ENCODE measurements at places on chromosomes 11 and 22. TPM values are rescaled to one million over a fixed set of nuclear protein-coding genes. Genes with fewer than 3 reads are reported as not detected.

- no peak for DNase-seq
Observed at GRCh38 chr11:35250621-35251020, 111.7 kb downstream of the CD44 start.

DNA sequence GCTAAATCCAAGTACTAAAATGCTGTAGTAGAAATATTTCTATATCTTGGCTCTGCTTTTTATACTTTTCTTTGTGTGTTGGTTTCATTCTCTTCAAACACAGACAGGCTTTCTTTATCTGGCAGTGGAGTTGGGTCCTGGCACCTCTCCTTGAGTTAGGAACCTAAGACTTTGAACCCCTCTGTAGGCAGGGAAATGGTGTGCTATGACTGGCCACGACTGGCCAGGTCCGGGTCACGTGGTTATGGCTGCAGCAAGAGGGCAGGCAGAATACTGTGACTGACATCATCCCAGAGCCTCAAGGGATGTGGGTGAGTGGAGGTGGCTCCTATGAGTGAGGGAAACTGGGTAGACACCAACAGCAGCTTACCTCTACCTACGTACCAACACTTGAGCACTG is 42.0 kb downstream of the APIP start:
- DNase-seq, result peak; percentile 14

- DNase-seq, result peak; percentile 84
Observed at GRCh38 chr22:43385770-43386641, 25.8 kb upstream of the MPPED1 start.

DNA sequence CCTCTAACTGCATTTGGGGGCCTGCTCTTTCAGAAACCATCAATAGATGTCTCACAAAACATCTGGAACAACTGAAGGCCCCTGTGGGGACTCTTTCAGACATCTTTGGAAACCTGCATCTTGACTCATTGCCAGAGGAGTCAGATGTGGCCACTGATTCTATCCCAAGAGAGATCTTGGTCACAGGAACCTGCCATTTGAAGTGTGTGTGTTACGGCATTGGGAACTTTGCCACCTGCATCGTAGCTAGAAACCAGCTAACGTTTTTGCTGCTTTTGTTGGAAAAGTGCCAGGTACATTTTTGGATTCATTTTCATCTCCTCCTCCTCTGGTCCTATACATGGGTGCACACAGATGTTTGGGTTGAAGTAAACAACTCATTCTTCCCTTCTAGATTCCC is 4.3 kb downstream of the SRRD start:
- no peak for DNase-seq

KDM4D gene
- 0.49 TPM for polyA plus RNA-seq

- DNase-seq, result no peak
Observed at GRCh38 chr11:12213883-12214282, 103.5 kb downstream of the MICAL2 start.

DNA sequence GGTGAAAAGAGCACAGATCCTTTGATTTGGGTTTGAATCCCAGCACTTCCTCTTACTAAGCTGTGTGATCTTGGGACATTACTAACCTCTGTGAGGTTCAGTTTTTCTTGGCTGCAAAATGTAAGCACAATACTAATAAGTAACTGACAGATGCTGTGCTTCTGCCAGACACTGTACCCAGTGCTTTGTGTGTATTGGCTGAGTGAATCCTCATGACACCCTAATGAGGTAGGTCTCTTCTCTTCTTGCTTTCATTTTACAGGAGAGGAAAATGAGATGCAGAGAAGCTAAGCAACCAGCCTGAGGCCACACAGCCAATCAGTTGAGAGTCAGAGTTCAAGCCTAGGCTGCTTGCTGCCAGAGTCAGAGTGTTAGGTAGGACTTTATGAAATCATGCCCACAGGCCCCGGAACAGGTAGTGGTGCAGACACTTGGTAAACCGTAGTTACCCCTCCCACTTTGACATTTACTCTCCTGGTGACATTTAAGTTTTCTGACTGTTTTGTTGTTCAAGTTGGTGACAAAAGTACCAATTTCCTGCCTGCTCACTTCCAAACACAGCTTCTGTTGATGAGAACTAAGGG is 21.2 kb downstream of the PTPRJ start:
- peak; percentile 73 for DNase-seq

GDPD4 gene
- not detected for polyA plus RNA-seq

DNA sequence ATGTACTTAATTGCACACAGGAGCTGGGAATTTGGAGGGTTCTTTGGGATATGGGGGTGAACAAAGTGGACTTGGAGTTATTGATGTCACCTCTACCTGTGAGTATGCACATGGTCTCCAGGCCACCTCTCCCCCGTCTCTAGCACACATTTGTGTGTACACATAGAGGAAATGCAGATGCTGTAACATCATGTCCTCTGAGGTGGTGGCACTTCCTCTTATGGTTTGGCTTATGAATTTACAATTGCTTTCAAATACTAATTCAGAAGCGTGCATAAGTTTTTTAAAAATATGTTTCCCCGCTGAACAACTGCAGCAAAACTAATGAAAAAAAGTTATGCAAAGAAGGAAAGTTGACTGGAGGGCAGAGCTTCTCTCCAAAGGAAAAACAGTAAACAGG is 152.0 kb upstream of the TENM4 start:
- no peak for DNase-seq

ARAP1 gene
- 58.4 TPM for polyA plus RNA-seq

CTSW gene
- polyA plus RNA-seq, result 3.5 TPM

MN1 gene
- 0.81 TPM for polyA plus RNA-seq

- no peak for DNase-seq
Observed at GRCh38 chr22:26889802-26890201, 232.4 kb downstream of the MIAT start.

- DNase-seq, result no peak
Observed at GRCh38 chr11:23509023-23509422, 648.7 kb upstream of the CCDC179 start.

DNA sequence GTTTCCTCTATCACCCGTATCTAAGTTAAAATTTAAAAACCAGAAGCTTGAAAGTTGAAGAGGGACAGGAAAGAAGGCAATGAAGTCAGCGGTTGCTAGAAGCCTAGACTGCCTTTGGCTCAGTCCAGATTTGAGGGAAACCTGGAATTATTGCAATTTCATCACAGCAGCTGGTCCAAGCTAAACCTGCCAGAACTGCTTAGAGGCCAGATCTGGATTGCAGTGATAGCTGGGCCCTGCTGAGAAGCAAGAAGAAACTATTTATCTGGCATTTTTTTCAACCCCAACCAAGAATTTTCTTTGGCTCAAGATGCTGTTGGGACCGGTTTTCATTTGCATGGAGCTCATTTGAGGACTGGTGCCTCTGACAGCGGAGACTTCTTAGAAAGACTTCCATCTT is 121.5 kb upstream of the TEAD1 start:
- DNase-seq, result no peak

GRCh38 chr11:118740892-118741291 is 50.1 kb downstream of the DDX6 start:
- no peak for DNase-seq

DNA sequence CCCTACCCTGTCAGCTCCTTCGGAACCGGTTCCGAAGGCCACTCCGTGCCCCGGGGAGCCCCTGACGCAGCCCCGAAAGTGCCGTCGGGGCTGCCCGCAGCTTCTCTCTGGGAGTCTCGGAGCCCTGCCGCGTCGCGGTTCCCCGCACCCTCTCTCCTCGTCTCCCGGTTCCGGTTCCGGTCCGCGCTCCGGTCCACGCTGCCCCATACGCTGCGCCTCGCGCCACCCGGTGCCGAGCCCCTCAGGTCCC is 618 bp downstream of the MTA2 start:
- peak; percentile 42 for DNase-seq

DNA sequence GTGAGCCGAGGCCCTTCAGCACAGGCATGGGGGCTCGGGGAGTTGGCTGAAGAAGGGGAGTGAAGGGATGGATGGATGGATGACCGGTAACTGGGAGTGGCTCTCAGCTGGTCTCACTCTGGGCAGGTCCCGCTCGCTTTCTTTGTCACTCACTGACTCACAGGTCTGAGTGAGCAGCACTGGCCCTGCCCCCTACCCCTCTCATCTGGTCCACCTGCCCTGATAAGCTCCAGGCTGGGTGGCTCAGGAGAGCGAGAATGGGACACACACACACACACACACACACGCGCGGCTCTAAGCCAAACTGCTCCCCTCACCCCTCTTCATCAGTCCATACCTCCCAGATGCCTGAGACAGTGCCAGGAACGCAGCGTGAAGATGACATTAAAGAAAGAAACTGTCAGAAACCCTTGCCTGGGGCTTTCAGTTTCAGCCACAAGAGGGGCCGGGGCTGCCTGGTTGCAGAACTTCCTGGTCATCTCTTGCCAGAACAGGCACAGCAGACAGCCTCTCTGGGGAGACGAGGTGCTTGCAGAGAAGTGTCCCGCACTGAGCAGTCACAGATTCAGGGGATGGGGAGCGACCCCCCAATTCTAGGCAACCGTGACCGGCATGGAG is 16.5 kb upstream of the SHISAL1 start:
- DNase-seq, result no peak

GRCh38 chr11:108616549-108616948 is 23.0 kb upstream of the EXPH5 start:
- DNase-seq, result no peak

GRCh38 chr11:72069200-72069599 is 11.1 kb downstream of the NUMA1 start:
- DNase-seq, result no peak

- DNase-seq, result no peak
Observed at GRCh38 chr11:73907191-73907590, 30.4 kb downstream of the PAAF1 start.

DNA sequence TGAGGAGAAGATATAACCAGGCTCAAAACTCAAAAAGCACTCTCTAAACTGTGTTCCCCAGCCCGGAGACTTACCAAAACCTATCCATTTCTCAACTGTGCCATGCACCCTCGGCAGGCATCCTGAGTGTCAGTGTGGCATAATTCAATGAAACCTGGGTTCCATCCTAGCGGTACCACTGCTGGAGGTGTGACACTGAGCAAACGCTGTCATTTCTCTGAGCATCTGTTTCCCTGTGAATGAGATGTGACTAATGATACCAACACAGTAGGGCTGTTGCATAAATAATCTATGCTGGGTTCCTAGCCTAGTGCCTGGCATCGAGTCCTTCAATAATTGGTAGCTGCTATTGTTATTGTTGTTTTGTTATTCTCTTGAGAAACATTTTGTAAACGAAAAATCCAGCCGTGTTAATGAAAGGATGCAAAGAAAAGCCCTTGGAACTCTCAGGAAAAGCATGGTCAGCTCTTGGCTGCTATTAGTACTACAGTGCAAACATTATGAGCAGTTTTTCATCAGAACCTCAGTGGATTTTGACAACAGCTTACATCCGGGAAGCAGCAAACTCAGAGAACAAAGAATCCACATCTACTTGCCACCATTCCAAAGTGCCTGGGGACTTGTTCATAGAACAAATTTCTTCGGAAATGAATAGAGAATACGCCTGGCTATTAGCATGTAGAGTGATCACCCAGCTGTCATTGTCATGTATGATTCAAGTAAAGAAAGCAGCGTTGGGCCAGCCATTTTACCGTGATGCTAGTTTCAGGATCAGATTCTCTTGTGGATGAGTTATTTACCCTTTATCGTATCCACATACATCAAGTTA is 53.7 kb downstream of the TECTA start:
- DNase-seq, result no peak

- no peak for DNase-seq
Observed at GRCh38 chr11:59818572-59818971, 8.0 kb upstream of the MRPL16 start.

SUSD2 gene
- 82.9 TPM for polyA plus RNA-seq

CDCA5 gene
- polyA plus RNA-seq, result 13.4 TPM

PTPRCAP gene
- 14.1 TPM for polyA plus RNA-seq

GRCh38 chr11:61954851-61955421 is 4.8 kb downstream of the BEST1 start:
- peak; percentile 61 for DNase-seq

DNA sequence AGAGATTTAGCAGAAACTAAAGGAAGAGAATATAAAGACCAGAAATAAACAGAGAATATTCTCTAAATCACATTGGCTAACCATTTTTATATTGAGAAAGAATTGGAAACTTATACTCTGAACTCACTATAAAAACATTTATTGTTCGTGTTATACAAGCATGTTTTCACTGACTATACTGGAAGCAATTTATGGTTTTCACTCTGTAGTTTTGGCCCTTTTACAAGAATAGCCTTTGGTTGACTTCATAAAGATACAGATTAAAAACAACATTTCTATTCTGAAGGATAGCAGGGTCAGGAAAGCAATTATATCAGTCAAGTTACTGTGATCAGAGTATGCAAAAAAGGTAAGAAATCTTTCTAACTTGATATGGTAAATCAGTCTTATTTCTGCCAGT is 965.7 kb upstream of the FAT3 start:
- no peak for DNase-seq

DNA sequence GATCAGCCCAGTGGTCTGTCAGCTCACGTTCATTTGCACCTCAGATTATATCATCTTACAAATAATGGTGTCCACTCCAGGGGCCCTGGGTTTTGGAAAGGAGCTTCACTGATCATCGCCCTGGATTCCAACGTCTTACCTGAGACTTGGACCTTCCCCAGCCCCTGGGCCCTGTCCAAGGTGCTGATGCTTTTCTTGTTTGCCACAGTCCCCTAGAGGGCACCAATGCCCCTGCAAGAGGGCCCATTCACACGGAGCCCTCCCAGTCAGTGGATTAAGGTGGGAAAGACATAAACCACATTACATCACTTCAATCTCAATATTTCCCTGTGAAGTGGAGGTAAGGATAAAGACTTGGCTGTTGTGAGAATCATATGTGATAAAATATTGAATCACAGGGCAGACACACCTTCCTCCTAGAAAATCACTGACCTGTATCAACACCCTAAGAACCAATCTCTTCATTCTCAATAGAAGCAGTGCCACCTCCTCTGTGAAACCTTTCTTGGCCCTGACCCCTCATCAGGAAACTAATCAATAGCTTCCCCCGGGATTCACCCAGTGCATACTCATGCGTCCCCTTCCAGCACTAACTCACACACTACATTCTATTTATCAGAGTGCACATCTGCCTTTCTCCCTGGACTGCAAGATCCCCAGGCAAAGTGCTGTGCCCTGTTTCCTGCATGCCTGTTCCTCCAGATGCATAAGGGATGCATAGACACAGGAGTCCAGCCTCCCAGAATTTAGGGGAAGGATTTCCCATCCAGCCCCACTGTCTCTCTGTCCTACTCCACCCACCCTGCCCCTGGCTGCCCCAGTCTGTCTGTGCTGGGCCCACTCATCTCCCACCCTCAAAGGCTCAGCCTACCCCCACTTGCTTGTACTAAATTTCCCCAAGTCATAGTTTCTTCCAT is 167.0 kb downstream of the BUD13 start:
- peak; percentile 38 for DNase-seq

DMC1 gene
- polyA plus RNA-seq, result not detected

RBM7 gene
- 43.8 TPM for polyA plus RNA-seq

SERHL2 gene
- polyA plus RNA-seq, result 0.89 TPM

Data from small intestine (tissue), 16 donors.